Erythroblast (primary cell): ENCODE measurements at places on chromosomes 1 and 21.

- DNase-seq, result no peak
Observed at GRCh38 chr1:205577874-205578658, 53.7 kb downstream of the ELK4 start.

DNA sequence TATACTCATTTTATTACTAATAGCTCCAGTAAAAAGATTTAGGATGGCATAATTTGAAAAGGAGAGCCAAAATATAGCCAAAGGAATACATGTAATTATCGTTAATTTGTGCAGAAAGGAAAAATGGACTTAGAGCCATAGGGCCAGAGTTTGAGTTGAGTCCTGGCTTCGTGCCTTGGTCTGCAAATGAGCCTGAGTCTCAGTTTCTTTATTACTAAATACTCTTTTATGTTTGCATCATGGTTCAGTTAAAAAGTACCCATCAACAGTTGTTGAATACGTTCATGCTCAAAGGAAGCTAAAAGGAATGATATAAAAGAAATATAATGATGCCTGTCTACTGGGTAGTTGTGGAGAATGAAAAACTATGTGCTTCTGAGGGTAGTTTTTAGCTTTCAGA lies 155.7 kb upstream of the FAM78B start:
- DNase-seq, result no peak

- peak; percentile 82 for DNase-seq
Observed at GRCh38 chr21:20258542-20258941, 739.7 kb upstream of the NCAM2 start.

DNA sequence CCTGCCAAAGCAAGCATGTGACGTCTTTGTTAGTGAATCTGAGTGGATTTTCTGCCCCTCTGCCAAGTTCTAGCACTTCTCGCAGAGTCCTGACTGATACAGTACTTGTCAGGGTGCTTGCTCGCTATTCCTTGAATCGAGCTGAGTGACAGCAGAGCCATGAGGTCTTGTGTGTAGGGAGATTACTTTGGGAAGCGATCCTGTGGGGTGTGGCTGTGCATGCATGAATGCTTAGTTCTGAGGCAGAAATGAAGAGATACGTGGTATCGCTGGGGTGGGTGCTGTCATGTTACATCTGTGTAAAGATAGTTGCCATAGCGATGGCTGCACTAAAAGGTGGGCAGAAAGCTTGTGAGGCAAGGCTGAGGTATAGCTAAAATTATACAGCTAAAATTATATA lies 19.3 kb upstream of the DNAJC28 start:
- peak; percentile 89 for DNase-seq

- DNase-seq, result no peak
Observed at GRCh38 chr1:79568411-79568810, 561.9 kb upstream of the ADGRL4 start.

DNA sequence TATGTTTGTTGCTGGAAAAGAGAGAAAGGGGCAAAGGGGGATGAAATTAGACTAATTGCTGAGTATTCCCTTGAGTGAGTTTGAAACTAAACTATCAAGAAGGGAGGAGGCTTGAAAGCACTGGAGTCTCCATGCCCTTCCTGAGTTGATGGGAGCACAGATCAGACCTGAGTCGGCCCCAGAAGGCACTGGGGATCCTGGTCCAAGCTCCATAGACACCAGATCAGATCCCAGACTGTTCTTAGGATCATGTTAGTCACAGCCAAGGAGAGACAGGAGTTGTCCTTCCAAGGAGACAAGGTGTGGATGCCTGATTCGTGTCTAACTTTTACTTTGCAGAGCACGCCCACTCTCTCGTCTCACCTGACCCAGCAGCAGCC lies 152.3 kb downstream of the NR5A2 start:
- no peak for DNase-seq

DNA sequence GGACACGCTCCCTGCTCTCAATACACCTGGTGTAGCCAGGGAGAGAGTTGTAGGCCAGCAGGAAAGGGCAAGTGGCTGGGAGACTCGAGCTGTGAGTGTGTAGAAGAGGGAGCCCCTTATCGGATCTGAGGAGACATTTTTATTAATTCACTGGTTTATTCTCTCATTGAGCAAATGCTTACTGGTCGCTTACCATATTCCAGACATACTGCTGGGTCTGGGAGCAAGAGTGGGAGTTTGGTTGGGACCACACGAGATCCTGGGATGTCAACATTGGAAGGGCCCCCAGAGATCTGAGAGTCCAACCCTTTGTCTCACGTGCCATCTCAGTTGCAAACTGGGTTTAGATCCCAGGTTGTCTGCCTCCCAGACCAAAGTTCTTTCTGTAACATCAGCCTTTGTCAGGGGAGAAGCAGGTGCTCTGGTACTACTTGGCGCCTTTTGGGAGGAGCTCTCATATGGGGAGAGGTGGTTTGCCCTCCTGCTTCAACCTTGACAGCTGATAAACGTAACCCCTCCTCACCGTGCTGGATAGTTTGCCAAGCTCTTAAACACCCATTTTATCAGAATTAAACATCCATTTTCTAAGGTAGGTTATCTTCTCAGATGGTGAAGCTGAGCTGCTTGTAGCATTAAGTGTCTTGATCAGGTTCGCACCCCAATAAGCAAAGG lies 742 bp downstream of the TMEM222 start:
- peak; percentile 65 for DNase-seq

- peak; percentile 57 for DNase-seq
Observed at GRCh38 chr1:17405898-17406759, 33.3 kb downstream of the RCC2 start.

DNA sequence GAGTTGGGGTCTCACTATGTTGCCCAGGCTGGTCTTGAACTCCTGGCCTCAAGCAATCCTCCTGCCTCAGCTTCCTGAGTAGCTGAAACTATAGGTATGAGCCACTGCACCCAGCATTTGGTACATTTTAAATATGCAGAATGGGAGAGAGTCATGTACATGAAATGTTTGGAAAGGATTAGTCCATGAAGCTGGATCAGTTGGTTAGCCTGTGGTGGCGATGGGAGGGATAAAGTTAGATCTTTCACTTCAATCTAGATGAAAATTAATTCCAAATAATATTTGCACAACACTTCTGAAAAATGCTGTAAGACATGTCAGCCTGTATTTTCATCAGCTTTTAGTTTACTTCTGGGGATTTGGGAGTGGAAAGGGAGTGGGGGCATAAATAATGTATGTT lies 188.9 kb downstream of the HUNK start:
- no peak for DNase-seq

GRCh38 chr21:27269644-27270043 lies 302.8 kb upstream of the ADAMTS5 start:
- DNase-seq, result no peak

DNA sequence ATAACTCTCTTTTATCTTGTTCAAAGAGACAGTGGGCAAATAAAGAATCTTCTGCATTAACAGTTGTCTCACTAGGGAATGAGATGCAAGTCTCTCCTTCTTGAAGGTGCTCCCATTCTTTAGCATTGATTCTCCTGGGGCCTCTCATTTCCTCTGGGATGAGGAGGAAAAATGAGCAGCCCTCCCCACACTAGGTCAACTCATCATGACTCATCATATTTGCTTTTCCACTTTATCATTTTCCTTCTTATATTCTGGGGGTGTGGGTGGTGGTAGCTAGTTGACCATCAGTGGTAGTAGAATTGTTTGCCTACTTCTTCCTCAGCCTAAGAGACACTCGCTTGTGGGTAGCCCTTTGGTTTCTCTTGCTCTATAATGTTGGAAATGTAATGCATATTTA lies 182.0 kb upstream of the C1orf87 start:
- DNase-seq, result no peak

DNA sequence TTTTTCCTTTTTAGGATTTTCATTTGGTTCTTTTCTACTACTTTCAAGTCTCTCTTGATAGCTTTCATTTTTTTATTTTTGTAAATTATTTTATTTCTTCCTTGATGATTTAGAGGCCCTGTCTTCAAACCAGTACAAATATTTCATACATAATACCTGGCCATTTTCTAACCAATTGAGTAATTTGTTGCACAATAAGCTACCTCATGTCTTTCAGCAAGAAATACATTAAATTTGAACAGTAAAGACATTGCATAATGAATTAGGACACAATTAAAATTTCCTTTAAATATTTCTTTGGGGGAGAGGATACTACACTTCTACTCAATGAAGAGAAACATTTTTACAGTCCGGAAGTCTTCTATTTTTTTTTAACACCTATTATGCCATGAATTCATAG lies 15.6 kb upstream of the COL9A2 start:
- no peak for DNase-seq

GRCh38 chr1:117967477-117967876 lies 37.9 kb downstream of the WDR3 start:
- no peak for DNase-seq

DNA sequence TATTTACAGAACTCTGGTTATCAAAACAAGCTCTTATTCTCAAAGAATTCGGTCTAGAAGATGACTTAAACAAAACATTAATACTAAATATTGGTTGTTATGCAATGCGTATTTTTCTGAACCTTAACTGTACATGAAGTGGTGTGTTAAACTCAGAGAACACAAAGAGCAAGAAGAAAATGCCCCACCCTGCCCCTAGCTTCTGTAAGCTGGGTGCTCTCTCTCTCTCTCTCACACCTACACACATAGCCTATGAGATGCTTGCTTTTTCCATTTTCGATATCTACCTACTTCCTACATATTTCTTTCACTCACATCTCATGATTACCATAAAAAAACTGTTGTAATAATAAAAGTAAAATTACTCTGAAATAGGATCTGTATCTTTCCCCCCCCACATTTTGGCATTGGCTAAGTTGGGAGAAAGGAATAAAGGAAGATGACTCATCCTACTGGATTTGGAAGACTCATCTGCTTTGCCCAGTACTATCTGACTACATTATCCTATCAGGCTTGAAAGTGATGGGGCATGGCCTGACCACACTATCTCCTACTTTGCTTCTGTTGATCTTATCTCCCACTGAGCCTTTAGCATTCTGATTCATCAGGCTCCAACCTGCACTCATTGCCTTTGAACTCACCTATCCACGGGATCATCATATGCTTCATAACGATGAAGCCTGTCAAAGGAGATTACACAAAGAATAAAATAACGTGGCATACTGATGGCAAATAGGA lies 2.9 kb downstream of the CRYZ start:
- DNase-seq, result peak; percentile 30

DNA sequence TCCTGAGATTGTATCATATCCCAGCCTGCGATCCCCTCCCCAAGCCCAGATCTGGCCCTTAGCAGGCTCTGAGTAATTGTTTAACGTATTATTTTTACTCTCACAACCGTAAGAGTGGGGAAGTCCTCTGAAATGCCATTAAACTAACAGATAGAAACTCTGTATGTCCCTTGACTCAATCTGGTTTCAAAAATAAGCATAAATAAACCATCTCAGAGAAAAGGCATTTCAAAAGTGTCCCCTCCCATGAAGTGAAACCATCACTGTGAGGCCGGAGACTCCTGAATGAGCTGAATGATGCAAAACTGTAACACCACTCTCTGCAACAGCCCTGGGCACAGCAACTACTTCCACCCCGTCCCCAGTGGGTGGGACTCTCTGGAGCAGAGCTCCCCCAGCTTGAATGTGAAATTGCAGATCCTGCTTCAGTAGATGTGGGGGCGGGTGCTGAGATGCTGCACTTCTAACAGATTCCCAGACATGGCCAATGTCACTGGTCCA lies 104.1 kb downstream of the SYF2 start:
- no peak for DNase-seq

- DNase-seq, result no peak
Observed at GRCh38 chr1:234710381-234710780, 100.4 kb upstream of the IRF2BP2 start.
